ENCODE measurements at places on chromosomes 4 and X.

GRCh38 chr4:71009890-71010588 is 16.6 kb downstream of the DCK start:
- DNase-seq = peak; percentile 36

GRCh38 chr4:184845367-184846021 is 19.7 kb upstream of the ACSL1 start:
- no peak for DNase-seq

DNA sequence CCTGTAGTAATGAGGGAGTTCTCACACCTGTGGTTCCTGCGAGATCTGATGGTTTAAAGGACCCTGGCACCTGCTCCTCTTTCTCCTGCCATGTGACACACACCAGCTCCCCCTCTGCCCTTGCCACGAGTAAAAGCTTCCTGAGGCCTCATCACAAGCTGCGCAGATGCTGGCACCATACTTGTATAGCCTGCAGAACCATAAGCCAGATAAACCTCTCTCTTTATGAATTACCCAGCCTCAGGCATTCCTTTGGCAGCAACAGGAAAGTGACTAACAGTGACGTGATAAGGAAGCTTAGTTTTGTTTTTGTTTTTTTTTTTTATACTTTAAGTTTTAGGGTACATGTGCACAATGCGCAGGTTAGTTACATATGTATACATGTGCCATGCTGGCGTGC is 130.9 kb downstream of the AFAP1 start:
- DNase-seq = no peak

DNA sequence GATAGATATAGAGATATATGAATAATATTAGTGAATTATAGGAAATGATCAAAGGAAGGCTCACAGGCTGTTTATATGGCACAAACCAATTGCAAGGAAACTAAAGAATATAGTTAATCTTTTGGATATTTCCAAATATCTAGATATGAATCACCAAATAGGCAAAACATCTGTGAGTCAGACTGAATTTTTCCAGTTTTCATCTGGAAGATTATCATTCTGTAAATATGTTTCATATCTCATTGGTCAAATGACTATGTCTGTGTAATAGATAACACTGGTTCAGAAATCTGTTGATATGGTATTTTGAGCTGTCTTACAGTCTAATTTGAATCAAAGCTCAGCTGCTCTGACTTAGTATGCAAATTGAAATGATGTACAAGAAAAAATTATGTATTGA is 303.6 kb downstream of the FAM133A start:
- DNase-seq = no peak

DNA sequence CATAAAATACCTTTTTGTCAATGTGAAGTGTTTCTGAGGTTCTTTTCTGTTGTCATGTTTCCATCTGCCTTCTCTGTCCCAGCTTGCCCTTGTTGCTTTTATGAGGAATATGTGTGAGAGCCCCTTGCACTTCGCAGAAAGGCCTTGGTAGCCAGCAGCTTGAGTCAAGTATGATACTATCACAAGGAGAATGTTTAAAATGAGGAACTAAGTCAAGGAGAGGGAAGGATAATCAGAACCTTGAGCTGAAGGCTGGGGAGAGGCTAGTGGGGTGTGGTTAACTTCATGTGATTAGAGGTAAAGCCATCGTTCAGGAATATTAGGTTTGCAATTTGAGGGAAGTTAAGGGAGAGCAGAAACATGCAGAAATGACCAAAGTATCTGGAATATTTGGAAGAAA is 12.7 kb downstream of the PGK1 start:
- DNase-seq = no peak

GRCh38 chr4:172815499-172816164 is 353.0 kb upstream of the GALNT7 start:
- no peak for DNase-seq

DNA sequence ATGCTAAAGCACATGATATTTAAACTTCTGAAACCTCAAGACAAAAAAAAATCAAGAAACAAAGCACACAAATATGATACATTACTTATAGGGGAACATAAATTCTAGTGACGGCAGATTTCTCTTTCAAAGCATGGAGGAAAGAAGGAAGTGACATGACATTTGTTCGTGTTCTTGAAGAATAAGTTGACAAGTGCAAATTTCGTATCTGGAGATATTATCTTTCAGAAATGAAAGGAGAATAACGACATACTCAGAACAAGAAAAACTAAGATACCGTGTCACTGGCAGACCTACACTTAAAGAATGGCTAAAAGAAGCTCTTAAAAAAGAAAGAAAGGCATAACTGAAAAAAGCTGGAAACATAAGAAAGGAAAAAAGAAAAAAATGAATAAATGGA is 16.6 kb downstream of the CENPVL2 start:
- no peak for DNase-seq

- DNase-seq = no peak
Observed at GRCh38 chr4:146590801-146591200, 47.9 kb upstream of the POU4F2 start.

- DNase-seq = no peak
Observed at GRCh38 chr4:72295966-72296557, 264.3 kb downstream of the NPFFR2 start.

DNA sequence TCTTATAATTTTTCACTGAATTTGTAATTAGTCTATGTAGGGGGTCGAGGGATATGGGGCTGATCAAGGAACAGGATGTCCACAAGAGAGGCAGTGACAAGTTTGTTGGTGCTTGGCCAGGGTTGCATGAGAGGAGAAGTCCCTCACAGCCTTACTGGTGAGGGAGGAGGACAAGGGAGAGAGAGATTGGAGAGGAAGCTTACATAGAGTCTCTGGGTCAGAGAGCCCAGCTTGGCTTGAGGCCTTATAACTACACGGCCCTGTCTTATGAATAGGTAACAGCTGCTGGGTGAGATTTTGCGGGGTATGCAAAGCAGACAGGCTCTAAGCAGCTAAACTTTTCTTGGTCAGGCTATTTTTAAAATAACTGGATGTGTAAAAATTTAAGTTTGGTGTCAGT is 37.9 kb upstream of the OTUD4 start:
- DNase-seq = no peak

GRCh38 chrX:3962511-3963311 is 249.3 kb upstream of the PRKX start:
- DNase-seq = no peak

DNA sequence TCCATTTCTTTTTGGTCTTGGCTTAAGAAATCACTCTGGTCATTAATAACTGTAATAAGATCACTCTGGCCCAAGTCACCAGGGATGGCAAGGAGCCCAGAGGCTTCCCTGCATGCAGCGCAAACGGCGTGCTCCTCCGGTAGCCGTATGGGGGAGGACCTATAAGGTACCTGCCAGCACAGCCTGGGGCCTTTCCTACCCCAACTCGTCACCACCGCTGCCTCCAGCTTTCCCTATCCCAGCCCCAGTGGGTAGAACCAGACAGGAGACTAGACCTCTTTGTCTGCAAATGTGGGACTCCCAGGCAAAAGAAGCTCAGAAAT is 25.9 kb downstream of the HAND2 start:
- no peak for DNase-seq

DNA sequence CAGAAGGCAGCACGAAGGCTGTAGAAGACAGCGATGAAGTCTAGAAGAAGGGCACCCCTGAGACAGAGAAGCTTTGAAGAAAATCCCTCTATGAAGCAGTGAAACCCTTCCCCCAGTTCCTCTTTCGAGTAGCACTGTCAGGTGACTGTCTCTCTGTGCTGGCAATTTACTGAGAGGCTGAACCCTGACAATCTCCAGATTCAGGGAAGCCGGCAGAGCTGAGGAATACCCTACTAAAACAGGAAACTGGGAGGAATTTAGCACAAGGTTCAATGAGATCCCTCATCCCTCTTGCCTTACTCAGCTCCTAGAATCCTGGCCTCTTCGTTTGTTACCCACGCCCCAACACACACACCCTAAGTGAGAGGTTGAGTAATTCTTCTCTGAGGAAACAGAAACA is 239.7 kb upstream of the NOCT start:
- no peak for DNase-seq

DNA sequence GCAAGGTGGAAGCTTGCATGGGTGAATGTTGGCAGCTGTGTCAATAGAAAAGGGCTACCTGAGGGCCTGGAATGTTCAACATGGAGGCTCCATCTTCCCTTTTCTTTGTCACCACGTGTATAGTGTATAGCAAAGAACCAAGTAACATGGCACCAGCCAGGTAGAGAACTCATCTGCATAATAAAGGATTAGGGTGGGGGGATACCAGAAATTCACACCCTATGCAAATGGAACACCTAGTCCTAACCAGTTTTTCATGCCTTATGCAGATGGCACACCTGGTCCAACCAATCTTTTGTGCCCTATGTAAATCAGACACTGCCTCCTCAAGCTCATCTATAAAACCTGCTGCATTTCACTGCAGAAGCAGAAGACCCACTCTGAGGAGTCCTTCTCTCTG is 169.6 kb upstream of the GLRA2 start:
- no peak for DNase-seq

- no peak for DNase-seq
Observed at GRCh38 chrX:97529536-97530200, 646.0 kb downstream of the RPA4 start.

DNA sequence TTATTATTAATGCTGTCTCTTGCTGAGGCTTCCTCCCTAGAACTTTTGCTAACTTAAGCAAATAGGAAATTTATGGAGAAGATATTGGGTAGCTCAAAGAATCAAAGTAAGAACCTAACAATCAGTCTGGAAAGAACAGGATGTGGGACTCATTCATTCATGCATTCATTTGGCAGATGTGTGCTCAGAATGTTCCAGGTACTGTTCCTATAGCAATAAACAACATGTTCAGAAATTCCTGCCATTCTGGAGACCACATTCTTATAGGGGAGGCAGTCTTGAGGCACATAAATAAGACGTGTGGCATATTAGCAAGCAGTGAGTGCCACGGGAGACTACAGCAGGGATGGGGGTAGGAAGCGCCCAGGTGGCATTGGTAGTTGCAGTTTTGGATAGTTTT is 5.0 kb downstream of the GRK4 start:
- DNase-seq = no peak

GRCh38 chr4:7653510-7654369 is 219.0 kb upstream of the PSAPL1 start:
- no peak for DNase-seq

DNA sequence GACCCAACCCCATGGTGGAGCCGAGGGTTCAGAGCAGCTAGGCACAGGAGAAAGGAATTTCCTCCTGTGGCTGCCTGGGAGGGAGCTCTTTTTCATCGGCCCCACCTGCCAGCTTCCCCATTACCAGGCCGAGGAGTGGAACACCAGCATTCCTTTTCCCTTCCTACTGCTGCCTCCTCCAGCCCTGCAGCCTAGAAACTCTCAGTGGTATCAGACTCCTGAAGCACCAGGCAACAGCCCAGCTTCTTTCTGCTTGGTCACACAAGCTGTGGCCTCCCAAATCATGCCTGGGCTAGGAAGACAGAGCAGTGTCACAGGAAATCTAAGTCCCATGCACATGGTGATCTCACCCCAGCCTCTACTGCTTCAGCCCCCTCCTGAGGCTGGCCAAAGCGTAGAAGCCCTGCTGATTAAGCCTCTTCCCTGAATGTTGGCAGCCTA is 30.1 kb downstream of the RTL5 start:
- DNase-seq = no peak

DNA sequence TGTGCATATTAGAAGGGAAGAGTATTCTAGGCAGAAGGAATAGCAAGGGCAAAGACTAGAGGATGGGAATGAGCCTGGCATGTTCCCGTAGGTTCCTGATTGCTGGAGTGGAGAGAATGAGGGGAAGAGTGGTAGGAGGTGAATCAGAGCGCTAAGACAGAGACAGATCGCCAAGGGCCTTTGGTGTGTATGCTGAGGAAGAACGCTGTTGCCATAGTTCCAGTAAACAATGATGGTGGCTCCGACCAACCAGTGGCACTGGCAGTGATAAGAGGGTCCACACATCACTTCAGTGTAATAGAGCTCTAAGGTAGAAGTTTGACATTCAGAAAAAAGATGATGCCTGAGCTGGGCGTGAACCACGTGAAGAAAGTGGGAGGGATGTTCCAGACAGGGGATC is 966 bp downstream of the TBC1D25 start:
- DNase-seq = no peak

DNA sequence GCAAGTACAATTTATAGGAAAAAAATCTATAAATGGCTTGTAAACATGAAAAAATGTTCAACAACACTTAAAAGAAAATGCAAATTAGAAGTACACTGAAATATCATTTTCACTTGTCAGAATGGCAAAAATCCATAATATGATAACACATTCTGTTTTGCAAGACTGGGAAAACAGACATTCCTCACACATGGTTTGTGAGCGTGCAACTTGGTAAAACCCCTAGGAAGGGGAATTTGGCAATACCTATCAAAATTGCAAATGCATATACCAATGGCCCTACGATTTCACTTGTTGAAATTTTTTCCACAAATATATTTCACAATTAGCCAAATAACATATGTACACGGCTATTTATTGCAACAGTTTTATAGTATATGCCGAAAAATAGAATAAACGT is 31.4 kb downstream of the TBC1D9 start:
- no peak for DNase-seq

GRCh38 chr4:145904413-145905177 is 34.0 kb downstream of the ZNF827 start:
- no peak for DNase-seq

DNA sequence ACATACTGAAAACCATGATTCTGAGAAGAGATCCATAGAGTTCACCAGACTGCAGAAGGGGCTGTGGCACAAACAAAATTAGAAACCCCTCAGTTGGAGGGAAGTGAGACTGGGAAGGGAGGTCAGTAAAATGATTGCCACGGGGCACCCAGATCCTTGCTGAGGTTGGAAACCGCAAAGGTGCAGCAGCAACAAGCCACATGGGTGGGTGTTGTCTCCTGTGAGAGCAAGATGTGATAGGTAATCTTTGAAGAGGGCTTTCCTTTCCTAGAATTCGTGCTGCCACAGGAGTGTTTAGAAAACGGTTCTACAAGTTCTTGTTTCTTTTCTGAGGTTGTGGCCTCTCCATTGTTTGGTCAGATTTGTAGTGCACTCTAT is 85.5 kb downstream of the NFKB1 start:
- DNase-seq = no peak

DNA sequence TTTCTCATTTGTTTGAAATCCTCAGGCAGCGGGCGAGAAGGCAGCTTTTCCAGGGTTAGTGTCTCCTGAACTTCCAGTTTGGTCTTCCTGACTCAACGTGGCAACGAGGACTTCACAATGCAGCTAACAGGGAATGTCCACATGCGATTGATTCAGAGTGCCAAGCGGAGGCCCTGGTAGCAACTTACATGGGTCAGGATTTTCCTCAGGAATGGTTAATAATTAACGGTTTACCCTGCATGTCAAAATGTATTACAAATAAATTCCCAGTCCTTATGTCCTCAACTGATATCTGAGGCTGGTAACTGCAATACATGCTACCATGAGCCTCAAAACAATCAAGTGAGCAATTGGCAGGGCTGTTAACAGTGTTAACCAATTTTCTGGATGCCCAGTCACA is 67.2 kb downstream of the MAP3K15 start:
- no peak for DNase-seq

- no peak for DNase-seq
Observed at GRCh38 chr4:38559374-38559773, 104.6 kb upstream of the KLF3 start.

DNA sequence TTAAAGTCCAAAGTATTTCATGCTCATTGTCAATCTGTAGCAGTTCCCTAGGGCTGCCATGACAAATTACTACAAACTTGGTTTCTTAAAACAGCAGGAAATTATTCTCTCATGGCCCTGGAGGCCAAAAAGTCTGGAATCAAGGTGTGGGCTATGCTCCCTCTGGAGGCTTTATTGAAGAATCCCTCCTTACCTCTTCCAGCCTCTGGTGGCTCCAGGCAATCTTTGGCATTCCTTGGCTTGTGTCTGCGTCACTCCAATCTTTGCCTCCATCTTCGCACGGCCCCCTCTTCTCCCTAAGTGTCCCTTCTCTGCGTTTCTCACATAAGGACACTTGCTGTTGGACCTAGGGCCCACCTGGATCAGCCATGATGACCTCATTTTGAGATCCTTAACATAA is 170.4 kb downstream of the SMIM20 start:
- DNase-seq = no peak

Data from left lung (tissue), 14 donors.